ENCODE measurements at places on chromosomes 6 and 20. TPM values are rescaled to one million over a fixed set of nuclear protein-coding genes. Genes with fewer than 3 reads are reported as not detected.

The BPIFA1 gene
- not detected for total RNA-seq

The LAMP5 gene
- total RNA-seq, result not detected

The CUTA gene
- 123 TPM for total RNA-seq

The TNF gene
- 0.17 TPM for total RNA-seq

The TLDC2 gene
- 0.66 TPM for total RNA-seq

The EDN1 gene
- 27.9 TPM for total RNA-seq

The FOXF2 gene
- total RNA-seq, result 136 TPM

The GMNN gene
- total RNA-seq, result 5.3 TPM

The SPTLC3 gene
- 2.8 TPM for total RNA-seq

The PLAGL2 gene
- 8.9 TPM for total RNA-seq

The PXDC1 gene
- 141 TPM for total RNA-seq

The RALGAPA2 gene
- 22.7 TPM for total RNA-seq

The SRMS gene
- total RNA-seq, result not detected

The SLC25A27 gene
- 26.2 TPM for total RNA-seq

The GNAS-AS1 gene
- total RNA-seq, result not detected

The MUCL3 gene
- not detected for total RNA-seq

The LY6G5C gene
- not detected for total RNA-seq

The MRPS18A gene
- total RNA-seq, result 37.3 TPM

The MAPK14 gene
- total RNA-seq, result 70.7 TPM

The PARD6B gene
- 0.99 TPM for total RNA-seq

The RIMS1 gene
- 88.6 TPM for total RNA-seq

The HTR1E gene
- total RNA-seq, result not detected

The GPLD1 gene
- total RNA-seq, result 4.2 TPM

The ULBP3 gene
- total RNA-seq, result 0.86 TPM

The ADGRF5 gene
- 33.6 TPM for total RNA-seq
